NCI-H510A (cell line): ENCODE measurements at places on chromosomes 16 and 17.

GRCh38 chr16:8489580-8489979 lies 100.7 kb downstream of the TMEM114 start:
- DNase-seq: no peak

GRCh38 chr17:11900041-11900476 lies 97.2 kb downstream of the ZNF18 start:
- no peak for DNase-seq

GRCh38 chr16:65621640-65622039 lies 499.8 kb upstream of the CDH11 start:
- DNase-seq: no peak

DNA sequence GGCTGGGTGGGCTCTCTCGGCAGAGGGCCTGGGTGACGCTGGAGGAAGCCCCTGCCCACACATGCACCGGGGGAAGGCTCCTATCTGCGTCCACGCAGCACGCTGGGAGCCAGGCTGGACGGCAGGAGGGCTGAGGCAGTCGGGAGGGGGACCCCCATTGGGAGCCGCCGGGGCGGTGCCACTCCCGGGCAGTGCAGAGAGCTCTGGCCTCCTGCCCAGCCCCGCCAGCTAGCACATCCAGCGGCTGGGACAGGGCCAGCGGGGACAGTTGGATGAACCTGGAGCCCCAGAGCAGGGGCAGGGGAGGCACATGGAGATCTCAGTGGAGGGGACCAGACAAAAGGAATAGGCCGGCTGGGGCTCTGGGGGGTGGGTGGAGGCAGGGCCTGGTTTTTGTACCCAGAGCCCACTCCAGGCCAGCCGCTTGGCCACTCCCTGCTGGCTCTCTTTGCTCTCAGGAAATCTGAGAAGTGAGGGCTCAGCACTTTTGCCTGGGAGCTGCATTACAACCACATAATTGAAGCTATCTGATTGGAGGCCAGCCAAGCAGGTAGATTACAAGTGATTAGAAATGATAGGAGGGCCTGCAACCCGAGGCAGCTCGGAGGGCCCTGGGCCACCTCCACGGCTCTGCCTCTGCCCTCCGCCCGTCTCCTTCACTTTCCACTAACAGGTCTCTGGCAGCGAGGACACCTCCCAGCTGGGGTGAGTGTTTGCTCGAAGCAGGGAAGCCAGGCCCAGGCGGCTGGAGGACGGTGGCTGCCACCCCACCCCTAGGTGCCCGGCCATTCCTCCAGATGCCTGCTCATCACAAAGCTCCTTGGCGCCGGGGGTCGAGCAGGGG lies 40.1 kb downstream of the ENGASE start:
- peak; percentile 74 for DNase-seq

- DNase-seq: no peak
Measured at GRCh38 chr16:20628213-20628612, 52.0 kb upstream of the ACSM2B start.

DNA sequence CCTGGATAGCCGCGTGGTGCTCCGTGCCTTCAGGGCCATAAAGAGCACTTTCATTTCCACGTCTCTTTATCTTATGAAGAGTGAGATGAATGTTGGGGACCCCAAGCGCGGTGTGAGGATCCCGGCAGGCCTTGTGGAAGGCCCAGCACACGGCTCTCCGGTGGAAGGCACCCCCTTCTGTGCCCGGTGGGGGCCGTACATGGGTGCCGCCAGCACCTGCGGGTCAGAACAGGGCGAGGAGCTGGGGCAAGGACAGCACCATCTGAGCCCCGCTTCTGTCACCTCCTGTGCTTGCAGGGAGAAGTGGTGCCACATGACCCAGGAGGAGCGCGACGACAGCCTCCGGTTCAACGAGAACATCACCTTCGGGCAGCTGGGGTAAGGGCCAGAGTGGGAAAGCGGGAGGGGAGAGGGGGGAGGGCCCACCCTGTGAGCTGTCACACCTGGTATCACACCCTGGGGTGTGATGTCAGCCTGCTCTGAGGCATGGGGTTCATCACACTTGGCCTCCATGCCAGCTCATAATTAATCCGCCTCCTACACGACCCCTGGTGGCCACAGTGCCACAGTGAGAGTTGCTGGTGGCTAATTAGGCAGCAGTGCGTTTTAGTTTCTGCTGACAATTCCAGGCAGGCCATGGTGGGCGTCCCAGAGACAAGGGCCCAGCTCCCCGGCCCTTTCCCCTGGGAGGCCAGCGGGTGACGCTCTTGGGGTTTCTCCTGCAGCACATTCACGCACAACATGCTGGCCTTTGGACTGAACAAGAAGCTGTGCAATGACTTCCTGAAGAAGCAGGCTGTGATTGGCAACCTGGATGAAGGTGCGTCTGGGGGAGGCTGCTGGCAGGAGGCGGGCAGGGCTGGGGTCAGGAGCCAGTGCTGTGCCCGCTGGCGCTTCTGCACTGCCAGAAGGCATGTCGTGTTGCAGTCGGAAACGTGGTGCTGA lies 25.7 kb downstream of the CIBAR2 start:
- peak; percentile 41 for DNase-seq

- DNase-seq: no peak
Measured at GRCh38 chr17:37541880-37542660, 52.4 kb downstream of the DUSP14 start.

- no peak for DNase-seq
Measured at GRCh38 chr16:48918520-48919258, 308.7 kb upstream of the N4BP1 start.

DNA sequence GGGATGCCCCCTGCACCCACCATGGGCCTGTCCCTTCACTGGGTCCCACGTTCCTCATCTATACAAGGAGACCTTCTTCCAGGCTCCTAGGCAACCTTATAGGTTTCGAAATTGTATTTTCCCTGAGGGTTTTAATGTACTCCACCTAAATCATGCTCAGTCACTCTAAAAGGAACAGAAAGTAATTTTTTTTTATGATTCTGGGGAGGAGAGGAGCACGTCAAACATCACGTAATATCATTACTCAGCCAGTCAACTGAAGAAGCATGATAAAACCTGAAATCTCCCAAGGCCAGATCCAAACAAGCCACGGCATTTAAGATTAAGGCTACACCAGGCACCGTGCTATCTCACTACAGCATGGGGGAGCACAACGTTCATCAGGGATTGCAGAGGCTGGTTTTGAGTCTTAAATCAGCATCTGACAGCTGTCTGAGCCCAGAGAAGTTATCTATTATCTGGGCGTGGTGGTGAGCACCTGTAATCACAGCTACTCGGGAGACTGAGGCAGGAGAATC lies 3.9 kb upstream of the TMEM114 start:
- DNase-seq: no peak

DNA sequence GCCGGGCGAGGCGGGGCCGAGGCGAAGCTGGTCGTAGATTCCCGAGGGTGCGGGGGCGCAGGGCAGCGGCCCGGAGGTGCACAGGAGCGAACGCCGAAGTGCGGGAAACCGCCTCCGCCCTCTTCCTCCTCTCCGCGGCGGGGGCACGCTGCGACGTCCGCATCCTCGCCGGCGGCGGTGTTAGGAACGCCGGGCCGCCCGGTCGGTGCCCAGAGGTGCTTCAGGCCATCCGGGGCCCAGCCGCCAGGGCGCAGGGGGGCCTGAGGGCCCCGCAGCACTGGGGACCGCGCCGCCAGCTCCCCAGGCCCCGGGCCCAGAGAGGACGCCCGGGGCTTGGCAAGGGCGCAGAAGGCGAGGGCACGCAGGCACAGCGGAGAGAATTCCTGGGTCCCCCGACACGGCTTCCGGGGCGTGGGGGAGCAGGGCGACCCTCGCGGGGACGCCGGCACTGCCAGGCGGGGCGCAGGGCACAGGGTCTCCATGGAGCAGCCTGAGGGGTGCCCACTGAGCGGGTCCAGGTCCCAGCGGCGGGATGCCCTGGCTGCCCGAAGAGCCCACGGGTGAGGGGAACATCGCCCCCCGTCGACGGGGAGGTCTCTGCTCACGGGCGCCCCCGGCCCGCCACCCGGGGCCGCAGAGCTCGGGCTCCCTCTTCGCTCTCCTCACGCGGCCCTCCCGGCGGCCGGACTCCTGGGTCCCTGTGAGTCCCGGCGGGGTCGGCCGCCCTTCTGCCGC lies 576 bp downstream of the EPOP start:
- DNase-seq: peak; percentile 14

DNA sequence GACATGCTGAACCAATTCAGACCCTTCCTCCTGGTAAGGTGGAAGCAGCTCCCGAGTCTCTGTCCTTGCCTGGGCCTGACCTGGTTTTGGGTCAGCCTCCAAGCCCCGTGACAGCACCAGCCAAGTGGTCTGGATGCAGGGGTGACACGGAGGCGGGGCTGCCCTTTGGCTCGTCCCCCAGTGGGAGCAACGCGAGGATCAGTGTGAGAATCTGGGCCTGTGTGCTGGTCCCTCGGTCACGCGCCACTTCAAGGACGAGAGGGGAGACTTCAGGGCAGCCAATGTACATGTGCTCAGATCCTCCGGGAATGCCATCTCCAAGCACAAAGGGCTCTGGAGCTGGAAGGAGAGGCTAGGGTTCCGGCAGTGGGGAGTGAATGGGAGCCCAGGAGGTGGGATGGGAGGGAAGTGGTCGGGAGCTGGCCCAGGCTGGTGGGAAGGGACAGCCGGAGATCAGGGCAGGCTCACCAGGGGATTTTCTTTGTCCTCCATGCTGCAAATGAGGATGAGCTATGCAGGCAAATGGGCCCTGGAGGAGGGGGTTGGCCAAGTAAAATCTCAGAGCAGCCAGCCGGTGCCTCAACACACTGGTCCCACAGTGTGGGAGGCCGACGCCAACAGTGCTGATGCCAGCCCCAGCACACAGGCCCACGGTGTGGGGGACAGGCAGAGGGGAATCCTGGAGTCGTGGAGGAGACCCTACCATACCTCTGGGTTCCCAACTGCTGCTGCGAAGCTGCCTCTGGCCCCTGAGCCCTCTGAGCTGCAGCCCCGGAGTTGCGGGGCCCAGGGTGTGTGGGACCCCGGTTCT lies 4.2 kb upstream of the NDRG4 start:
- no peak for DNase-seq

DNA sequence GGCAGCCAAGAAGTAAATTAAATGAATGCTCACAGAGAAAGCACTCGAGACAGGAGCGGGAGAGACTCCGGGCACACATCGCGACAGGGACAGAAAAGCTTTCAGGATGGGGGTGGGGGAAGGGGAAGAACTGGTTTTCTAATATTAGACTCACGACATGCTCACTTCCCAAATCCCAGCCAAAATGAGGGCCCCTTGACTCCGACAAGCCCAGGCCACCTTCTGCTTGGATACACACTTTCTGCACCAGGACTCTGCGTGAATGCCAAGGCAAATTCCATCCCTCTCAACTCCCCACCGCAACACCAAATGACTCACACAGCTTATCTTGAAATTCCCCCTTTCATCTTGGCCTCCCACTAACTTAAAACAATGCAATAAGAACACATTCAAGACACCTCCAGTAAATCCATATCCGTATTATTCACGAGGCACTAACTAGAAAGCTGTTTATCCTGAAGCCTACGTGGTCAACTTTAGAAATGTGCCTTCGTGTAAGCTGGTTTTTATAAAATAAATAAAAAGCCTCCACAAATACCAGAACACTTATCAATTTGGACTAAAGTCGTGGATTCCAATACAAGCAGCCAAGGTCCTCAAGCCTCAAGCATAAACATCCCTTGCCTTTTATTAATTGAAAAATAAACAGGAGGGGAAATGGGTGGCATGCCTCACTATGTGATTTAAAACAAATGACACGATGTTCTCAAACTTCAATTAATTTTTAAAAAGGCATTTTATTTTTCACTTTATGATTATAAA lies 46.1 kb downstream of the NXN start:
- no peak for DNase-seq

- DNase-seq: no peak
Measured at GRCh38 chr17:44672479-44673093, 16.3 kb downstream of the MEIOC start.

DNA sequence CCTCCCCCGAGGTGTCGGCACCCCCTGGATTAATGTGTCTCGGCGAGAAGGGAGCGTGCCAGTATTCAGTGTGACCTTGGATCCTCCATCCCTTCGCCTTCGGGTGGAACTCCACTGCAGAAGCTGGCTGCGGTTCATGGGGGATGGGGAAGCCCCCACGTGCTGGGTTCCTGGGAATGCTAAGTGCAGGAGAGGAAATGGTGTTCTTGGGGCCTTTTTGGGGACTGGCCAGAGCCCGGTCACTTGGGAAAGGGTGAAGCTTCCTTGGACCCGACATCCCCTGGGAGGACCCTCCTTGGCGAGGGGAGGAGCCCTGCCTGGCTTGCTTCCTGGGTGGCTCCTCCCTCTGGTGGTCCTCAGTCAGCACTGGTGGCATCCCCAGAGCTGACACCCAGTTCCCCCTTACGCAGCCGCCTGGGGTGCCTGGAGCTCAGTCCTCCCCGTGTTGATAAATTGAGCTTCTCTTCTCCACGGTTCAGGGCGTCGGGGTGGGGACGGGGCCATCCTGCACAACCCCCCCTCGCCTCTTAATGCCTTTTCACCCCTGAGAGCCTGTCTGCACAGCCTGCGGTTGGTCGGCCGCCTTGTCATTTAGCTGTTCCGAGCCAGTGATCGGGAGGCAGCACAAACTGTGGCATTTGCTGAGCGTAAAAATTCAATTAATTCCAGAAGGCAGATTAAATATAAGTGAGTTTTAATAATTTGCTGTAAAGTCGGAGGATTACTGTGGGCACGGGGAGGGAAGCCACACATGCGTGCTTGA lies 30.7 kb upstream of the GSE1 start:
- DNase-seq: no peak

DNA sequence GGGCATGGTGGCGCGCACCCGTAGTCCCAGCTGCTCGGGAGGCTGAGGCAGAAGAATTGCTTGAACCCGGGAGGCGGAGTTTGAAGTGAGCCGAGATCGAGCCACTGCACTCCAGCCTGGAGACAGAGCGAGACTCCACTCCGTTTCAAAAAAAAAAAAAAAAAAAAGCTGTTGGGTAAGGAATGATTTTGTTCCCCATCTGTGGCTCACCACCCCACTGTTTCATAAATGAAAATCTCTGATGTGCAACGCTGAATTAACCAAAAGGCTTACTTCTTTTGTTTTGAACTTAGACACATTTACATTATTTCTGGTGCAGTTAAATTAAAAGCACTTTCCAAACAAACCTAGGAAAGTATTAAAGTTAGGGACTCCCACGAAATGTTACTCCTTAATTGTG lies 1.2 kb upstream of the METTL9 start:
- no peak for DNase-seq

- DNase-seq: no peak
Measured at GRCh38 chr17:17345294-17345597, 42.1 kb downstream of the NT5M start.

DNA sequence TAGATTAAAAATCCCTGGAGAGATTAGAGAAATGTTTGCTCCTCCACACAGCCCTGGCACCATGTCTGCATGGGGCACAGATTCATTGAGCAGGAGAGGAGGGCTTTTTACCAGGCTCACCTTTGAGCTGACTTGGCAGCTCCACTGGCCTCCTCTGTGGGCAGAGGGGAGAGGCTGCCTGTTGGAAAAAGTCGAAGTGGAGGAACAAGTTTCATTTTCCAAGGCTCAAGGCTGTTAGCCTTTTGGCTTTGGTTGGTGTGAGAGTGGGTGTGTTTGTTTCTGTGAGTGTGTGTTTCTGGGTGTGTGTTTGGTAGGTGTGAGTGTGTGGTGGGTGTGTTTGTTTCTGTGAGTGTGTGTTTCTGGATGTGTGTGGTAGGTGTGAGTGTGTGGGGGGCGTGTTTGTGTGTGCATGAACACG lies 5.6 kb downstream of the TMEM238L start:
- no peak for DNase-seq
